ENCODE measurements at places on chromosomes 5 and 9.

- H3K4me1 ChIP-seq: no peaks in the 10 kb centered on the region
- H3K27me3 ChIP-seq: no peaks in the 10 kb centered on the region
- H3K27ac ChIP-seq: no peak overlapping the region
These were observed 130.8 kb downstream of the GDNF start for GRCh38 chr5:37709020-37709419.

GRCh38 chr9:78791779-78792178 is 494.9 kb downstream of the PSAT1 start:
- no peaks in the 10 kb centered on the region for H3K4me1 ChIP-seq
- no peak overlapping the region for H3K4me3 ChIP-seq
- no peak for DNase-seq
- H3K27me3 ChIP-seq: no peaks in the 10 kb centered on the region

- no peak overlapping the region for H3K4me3 ChIP-seq
- peaks cover 21% of the 10 kb centered on the region for H3K4me1 ChIP-seq
- no peak for DNase-seq
These were observed 94.6 kb downstream of the ZNF608 start for GRCh38 chr5:124651663-124652513.

- no peaks in the 10 kb centered on the region for H3K27me3 ChIP-seq
- H3K27ac ChIP-seq: no peak overlapping the region
- H3K36me3 ChIP-seq: peaks cover 5% of the 10 kb centered on the region
- no peak for DNase-seq
These were observed 51.5 kb downstream of the MTMR12 start for GRCh38 chr5:32261198-32261597.

DNA sequence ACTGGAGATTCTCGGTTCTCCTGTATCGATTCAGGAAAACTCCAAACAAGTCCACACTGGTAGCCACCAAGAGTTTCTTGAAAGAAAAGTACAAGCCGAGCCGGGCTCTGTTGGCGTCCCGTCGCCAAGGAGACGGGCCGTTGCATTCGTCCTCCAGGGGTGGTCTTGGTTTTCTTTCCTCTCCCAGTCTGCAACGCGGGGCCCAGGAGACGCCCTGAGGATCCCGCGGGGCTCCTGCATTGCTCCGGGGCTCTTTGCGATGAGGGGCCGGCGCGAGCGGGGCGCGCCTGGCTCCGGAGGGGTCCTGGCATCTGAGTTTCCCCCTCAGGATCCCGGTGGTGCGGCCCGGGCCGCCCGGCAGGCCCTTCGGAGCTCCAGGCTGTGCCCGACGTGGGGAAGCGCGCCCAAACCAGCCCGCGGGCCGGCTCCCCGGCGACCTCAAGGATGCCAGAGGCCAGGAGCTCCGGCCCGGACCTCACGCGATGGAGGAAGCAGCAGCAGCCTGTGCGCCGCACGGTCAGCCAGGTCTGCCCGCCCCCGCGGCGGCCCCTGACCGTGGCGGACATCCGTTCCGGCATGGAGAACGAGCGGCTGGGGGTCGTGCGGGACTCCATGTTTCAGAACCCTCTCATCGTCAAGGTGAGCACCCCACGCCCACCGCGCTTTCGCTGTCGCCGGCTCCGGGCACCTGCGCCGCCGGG is at the start of gene CFAP77:
CFAP77 (plus strand) TSS at position 384 of the 701 bp plus-strand sequence; CDS start at position 445, 61 bp downstream.
- peak within 1 kb of the TSS; percentile 42 for H3K4me3 ChIP-seq
- DNase-seq: peak; percentile 28
- no peak within 1 kb of the TSS for H3K27ac ChIP-seq
- peaks cover 28% of the 10 kb centered on the region for H3K4me1 ChIP-seq

DNA sequence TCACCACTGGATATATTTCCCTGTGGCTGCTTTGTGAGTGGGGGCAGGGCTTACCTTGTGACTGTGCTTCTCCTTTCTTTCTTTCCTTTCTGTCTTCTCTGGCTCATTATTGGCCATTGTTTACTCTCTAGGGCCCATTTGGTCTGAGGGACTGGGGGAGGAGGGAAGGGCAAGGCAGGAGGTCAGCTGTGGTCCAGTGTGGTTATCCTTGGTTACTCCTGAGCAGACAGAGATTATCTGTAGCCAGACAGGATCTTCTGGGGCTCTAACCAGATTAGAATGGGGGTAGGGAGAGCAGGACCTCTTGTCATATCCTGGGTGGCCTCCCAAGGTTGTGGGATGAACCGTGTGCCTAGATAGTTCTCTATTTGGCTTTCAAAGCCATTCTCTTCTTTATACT is 71.2 kb downstream of the ANKRD55 start:
- no peak for DNase-seq
- peak overlapping the region; percentile 61 for H3K27ac ChIP-seq
- H3K36me3 ChIP-seq: no peaks in the 10 kb centered on the region
- no peaks in the 10 kb centered on the region for H3K4me1 ChIP-seq

DNA sequence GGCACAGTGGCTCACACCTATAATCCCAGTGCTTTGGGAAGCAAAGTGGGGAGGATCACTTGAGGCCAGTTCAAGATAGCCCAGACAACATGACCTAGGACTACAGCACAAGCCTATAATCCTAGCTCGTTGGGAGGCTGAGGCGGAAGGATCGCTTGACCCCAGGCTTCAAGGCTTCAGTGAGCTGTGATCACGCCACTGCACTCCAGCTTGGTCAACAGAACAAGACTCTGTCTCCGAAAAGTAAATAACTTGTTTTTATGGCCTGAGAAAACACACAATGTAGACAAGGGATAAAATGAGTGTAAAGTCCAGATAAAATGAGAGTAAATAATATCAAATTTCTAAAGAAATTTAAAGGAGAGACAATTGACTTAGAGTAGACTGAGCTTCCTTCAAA is 26.3 kb downstream of the SHLD3 start:
- H3K36me3 ChIP-seq: no peaks in the 10 kb centered on the region
- no peak overlapping the region for H3K27ac ChIP-seq
- no peaks in the 10 kb centered on the region for H3K4me1 ChIP-seq
- DNase-seq: no peak
- no peaks in the 10 kb centered on the region for H3K27me3 ChIP-seq
- H3K4me3 ChIP-seq: no peak overlapping the region

All from naive thymus-derived CD4-positive, alpha-beta T cell (primary cell).